Motor neuron (in vitro differentiated cells): ENCODE measurements at places on chromosomes 4 and X. TPM values are rescaled to one million over a fixed set of nuclear protein-coding genes. Genes with fewer than 3 reads are reported as not detected.

Gene ASB5
- not detected in 2 replicates for total RNA-seq

Gene SORBS2
- total RNA-seq = 31.3 and 44.6 TPM in 2 replicates

Gene CT45A1
- not detected in 2 replicates for total RNA-seq

Gene TMEM35A
- total RNA-seq = 40.0 and 43.0 TPM in 2 replicates

Gene CLGN
- 3.9 and 4.8 TPM in 2 replicates for total RNA-seq

Gene LRP2BP
- 6.5 and 10.9 TPM in 2 replicates for total RNA-seq

Gene XPNPEP2
- total RNA-seq = 0.19 and 0.71 TPM in 2 replicates

Gene CCNA2
- 3.8 and 4.1 TPM in 2 replicates for total RNA-seq

Gene SLC26A1
- 0.59 and 1.5 TPM in 2 replicates for total RNA-seq
